ENCODE measurements at places on chromosomes 7 and 10. TPM values are rescaled to one million over a fixed set of nuclear protein-coding genes. Genes with fewer than 3 reads are reported as not detected.

VSTM4 gene
- total RNA-seq = 0.36 TPM

AMPH gene
- not detected for total RNA-seq

PDK4 gene
- total RNA-seq = 22.0 TPM

ANKRD30A gene
- total RNA-seq = 0.88 TPM

CEP55 gene
- 66.7 TPM for total RNA-seq

SLC16A12 gene
- total RNA-seq = not detected

VWC2 gene
- not detected for total RNA-seq

TMEM176B gene
- total RNA-seq = not detected

C10orf105 gene
- not detected for total RNA-seq

VSTM2A gene
- total RNA-seq = not detected

GOLGA7B gene
- 4.0 TPM for total RNA-seq

NPSR1 gene
- total RNA-seq = not detected

ZNF239 gene
- total RNA-seq = 2.1 TPM

AGAP6 gene
- 9.6 TPM for total RNA-seq

NPY4R2 gene
- total RNA-seq = 15.2 TPM

TAS2R41 gene
- total RNA-seq = not detected
